Breast epithelium (tissue), 4 donors: ENCODE measurements at places on chromosomes 6 and 20.

DNA sequence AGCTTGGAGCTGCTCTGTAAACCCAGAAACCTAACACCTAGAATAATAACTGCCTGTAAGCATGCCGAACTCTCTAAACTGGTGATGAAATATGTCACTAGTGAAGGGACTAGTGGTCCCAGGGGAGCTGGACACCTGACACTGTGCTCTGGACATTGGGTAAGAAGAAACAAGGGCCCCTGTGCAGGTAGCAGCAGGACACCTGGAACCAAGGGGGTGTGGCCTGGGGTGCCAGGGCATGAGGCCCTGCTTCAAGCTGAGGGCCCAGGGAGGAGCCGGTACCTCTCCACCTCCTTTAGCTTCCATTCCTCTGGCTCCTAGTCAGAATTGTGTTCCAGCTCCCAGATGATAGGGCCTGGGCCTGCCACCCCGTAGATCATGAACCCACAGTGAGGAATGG is 263.2 kb downstream of the OGFRL1 start:
- DNase-seq, result no peak

- DNase-seq, result no peak
Observed at GRCh38 chr6:136235233-136235564, 14.9 kb downstream of the MTFR2 start.

DNA sequence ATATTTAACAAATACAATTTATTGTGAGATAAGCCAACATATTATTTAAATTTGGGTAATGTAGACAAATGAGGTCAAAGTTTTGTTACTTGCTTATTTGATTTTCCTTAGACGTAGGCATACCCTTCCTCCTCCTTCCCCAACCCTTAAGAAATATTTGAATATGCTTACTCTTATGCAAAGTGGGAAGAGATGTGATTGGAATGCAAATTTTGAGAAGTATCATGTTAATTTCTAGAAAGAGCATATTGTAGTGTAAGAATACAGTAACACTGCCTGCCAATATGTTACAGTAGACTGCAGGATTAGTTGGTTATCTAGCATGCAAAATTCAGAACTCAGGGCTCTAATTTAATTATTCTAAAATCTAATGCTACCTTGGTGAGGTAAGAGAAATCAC is 32.9 kb downstream of the CRISP1 start:
- DNase-seq, result no peak

DNA sequence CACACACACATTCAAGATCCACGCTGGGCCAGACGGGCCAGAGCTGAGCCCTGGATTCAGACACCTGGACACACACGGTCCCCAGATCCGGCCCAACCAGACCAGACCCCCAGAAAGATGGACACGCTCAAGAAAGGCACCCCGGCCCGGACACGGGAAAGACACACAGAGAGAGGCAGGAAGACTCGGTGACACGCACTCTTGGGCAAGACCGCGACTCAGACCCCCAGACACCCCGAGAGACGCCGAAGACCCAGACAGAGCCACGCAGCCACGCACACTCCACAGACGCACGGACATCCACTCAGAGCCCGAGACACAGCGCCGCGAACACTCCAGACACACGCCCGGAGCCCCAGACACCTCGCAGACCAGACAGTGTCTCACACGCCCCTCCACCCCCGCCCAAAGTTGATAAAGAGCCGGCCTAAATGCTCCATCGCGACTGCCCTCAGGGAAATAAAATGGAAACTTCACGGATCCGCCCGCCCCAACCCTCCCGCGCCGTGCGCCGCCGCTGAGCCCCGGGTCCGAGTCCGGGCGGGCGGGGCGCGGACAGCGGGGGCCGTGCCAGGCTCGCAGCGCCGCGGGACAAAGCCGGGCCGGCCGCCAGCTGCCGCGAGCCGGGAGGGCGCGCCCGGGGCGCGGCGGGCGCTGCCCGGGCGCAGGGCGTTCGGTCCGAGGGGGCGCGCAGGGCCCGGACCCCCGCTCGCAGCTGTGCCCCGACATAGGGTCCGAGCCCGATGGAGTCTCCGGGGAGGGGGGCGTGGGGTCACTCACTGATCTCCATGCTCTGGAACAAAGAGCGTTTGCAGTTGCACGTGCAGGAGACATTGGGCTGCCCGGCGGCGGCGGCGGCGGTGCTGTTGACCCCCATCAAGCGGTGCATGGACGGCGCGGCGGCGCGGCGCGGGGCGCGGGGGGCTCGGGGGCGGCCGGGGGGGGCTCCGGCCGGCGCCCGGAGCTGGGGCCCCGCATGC is 831 bp downstream of the PMEPA1 start:
- DNase-seq, result no peak

DNA sequence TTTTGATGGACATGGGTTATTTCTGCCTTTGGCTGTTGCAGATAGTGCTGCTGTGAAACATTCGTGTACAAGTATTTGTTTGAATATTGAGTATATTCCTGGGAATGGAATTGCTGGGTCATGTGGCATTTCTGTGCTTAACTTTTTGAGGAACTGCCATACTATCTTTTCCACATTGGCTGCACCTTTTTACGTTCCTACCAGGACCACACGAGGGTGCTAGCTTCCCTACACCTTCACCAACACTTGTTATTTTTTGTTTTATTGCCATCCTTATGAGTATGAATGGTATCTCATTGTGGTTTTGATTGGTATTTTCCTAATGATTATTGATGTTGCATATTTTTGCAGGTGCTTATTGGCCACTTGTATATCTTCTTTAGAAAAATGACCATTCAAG is 47.8 kb upstream of the PLCG1 start:
- no peak for DNase-seq

DNA sequence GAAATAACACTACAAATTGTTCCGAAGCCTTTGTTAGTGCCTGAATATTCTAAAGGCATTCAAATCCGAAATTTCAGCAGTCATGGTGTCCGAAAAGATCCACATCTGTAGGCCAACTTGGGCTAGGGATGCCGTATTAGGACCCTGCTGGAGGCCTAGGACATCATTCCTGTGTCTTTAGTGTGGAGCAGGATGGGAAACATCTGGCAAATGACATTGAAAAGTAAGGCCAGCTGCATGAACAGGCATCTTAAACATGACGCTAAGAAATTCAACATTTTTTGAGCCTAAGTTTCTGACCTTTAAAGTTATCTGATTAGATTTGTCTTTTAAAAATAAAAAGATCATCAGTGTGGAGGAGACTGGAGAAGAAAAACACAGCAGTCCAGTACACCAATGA is 91.3 kb downstream of the MYLK4 start:
- DNase-seq, result no peak

DNA sequence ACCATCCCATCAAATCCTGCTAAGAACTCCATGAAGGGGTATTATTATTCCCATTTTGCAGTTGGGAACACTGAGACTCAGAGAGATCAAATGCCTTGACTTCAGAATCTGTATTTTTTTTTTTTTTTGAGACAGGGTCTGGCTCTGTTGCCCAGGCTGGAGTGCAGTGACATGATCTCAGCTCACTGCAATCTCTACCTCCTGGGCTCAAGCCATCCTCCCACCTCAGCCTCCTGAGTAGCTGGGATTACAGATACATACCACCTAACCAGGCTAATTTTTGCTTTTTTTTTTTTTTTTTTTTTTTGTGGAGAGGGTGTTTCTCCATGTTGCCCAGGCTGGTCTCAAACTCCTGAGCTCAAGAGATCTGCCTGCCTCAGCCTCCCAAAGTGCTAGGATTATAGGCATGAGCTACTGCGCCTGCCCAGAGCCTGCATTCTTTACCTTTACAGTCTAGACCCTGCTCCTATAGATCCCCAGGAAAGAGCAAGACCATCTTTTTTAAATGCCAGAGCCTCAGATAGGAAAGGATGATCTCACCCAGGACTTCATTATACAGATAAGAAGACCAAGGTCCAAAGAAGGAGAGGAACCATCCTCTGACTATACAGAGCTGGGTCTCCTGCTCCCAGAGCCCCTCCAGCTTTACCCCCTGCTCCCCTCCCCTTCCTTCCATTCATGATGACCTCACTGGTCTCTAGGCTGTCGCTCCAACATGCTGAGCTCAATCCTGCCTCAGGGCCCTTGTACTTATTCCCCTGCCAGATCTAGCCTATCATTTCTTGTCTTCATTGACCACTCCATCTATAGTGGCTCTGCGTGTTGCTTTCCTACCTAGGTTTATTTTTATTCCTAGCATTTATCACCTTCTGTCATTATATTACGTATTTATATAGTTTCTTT is 138.6 kb downstream of the CEBPB start:
- DNase-seq, result no peak

- DNase-seq, result no peak
Observed at GRCh38 chr20:2663364-2663886, 591 bp downstream of the IDH3B start.

GRCh38 chr6:91415031-91415605 is 828.2 kb upstream of the MAP3K7 start:
- no peak for DNase-seq

DNA sequence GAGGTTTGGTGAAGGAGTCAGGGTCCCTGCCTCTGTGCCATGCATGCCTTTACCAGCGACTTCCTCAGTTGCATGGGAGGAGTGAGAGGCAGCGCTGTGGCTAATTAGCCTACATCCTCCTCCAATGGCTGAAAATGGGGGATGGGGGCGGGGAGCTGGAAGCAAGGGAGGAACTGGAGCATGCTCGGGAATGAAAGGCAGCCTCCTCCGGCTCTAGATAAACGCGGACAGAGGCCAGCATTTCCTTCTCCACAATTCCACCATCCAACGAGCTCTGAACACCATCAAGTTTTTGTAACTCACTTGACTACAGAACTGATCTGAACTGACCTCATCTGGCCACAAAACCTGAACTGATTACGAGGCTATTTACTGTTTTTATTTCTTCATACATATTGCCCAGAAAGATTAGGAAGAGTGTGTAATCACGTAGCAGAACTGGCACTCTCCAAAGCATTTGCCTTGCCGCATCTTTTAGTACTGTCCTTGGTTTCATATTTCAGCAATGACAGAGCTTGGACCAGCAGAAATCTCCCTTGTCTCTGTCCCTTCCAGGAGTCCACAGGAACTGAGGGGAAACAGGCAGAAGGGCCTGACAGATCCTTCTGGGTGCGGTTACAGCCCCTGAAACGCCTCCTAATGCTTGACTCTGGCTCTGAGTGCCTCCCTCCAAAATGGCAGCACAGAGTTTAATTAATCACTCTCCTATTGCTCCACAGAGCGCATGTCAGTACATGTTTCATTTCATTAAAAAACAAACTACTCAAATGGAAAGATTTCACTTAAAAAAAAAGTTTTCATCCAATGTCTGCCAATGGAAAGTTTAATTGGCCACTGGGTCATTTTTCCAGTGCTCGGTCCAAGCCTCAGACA is 58.2 kb upstream of the TRAF3IP2 start:
- no peak for DNase-seq

DNA sequence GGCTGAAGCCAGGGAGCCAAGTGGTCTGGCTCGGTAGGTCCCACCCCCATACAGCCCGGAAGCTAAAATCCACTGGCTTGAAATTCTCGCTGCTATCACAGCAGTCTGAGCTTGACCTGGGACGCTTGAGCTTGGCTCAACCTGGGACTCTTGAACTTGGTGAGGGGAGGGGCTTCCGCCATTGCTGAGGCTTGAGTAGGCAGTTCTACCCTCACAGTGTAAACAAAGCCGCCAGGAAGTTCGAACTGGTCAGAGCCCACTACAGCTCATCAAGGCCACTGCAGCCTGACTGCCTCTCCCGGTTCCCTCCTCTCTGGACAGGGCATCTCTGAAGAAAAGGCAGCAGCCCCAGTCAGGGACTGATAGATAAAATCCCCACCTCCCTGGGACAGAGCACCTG is 1337.7 kb downstream of the HACE1 start:
- no peak for DNase-seq

DNA sequence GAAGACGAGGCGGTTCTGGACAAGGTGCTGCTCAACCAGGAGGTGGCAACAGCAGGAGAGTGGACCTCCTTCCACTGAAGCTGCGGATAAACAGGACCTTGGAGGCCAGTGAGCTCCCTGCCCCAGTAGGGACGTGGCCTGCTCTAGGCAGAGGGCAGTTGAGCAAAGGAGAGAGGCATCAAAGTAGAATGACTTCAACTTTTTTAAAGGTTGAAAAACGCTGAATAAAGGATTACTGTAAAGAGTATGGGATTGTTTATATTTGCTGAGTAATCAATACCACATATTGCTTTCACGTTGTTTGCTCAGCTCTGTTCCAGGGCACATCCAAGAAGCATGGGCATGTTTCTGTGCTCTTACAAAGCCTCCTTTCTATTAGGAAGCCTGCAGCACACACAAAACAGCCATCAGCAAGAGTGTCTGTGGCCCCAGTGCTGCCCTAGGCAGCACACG is 48.1 kb downstream of the ERMARD start:
- DNase-seq, result no peak

GRCh38 chr6:130593200-130593599 is 227.4 kb downstream of the TMEM200A start:
- no peak for DNase-seq

DNA sequence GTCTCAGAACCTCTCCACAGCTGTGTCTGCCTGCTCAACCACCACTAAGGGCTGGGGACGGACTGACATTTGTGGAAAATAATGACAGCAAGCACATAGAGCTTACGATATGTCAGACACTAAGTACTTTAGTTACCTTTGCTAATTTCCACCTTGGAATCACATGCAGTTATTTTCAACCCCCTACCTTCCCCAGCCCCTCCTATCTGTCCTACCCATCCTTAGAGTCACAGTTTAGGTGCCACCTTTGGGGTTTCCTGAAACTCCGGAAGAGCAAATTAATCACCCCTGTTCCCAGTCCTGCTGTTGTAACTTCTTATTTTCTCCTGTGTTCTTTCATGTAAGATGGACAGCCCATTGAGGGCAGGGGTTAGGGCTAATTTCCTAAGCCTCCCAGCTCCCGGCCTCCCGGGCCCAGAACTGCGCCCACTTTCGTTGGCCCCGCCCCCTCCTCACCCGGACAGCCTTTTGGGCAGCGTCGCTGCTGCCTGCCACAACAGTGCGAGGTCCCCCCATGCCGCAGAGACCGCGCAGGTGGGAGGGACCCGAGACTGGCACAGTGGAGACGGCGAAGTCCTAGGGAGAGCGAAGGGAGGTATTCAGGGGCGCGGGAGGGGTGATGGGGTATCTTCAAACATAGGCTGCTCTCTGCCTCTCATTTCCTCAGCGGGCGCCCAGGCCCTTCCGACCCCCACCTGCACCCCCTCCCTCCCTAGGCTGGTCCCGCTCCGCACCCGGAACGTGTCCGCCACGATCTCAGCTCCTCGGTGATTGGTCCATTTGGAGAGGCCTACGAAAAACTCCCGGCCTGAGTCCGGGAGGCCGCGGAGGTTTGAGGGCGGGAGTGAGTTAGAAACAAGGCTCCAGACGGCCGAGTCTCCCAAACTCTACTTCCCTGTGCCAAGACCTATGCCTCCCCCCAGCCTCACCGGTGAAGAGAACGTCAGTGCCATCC is 1.1 kb downstream of the DDAH2 start:
- no peak for DNase-seq

DNA sequence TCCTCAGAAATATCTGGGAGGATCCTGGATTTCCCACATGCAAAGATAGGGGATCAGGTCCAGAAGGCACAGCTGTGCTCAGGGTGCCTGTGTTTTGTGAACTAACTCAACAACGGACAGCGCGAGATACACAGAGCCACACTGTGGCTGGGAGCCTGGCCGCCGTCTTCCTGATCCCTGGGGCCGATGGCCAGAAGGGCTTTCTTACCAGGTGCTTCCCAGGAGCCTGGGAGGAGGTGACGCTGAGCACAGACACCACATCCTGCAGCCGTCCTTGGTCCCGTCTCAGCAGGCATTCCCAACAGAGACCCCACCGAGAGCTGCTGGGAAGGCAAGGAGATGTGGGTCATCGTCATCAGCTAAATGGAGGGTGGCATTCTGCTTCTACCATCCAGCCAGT is 144.6 kb upstream of the AFDN start:
- DNase-seq, result no peak
